ENCODE measurements at places on chromosomes 11 and 22. TPM values are rescaled to one million over a fixed set of nuclear protein-coding genes. Genes with fewer than 3 reads are reported as not detected.

DNA sequence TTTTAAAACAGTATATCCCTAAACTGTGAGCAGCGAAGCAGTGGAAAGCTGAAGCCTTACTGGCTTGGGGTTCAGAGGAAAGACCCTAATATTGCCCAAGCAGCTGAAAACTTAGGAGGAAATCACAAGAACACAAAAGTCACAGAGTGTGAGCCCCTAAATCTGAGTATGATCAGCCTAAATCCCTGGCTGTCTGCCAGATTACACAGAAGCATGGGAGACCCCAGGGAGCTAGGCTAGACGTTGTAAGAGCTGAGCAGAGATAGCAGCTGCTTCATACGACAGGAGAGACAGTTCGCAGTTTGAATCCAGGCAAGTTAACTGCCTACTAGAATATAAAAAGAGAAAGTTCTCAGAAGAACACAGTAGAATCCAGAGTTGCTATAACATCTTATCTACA is 81.2 kb downstream of the PACS1 start:
- H3K36me3 ChIP-seq: peaks cover 17% of the 10 kb centered on the region
- H3K4me3 ChIP-seq: no peak overlapping the region
- no peak overlapping the region for H3K27ac ChIP-seq
- H3K27me3 ChIP-seq: no peaks in the 10 kb centered on the region
- H3K4me1 ChIP-seq: peaks cover 21% of the 10 kb centered on the region

GRCh38 chr11:61959114-61959513 is 8.3 kb downstream of the FTH1 start:
- peaks cover 24% of the 10 kb centered on the region for H3K27me3 ChIP-seq
- DNase-seq: no peak
- H3K4me1 ChIP-seq: peaks cover 20% of the 10 kb centered on the region
- no peak overlapping the region for H3K4me3 ChIP-seq
- H3K36me3 ChIP-seq: peaks cover 13% of the 10 kb centered on the region

GRCh38 chr22:40651563-40652501 is 15.3 kb upstream of the MRTFA start:
- peaks cover 27% of the 10 kb centered on the region for H3K4me1 ChIP-seq
- H3K4me3 ChIP-seq: peak overlapping the region; percentile 75
- no peaks in the 10 kb centered on the region for H3K36me3 ChIP-seq
- peak overlapping the region; percentile 83 for H3K27ac ChIP-seq
- no peaks in the 10 kb centered on the region for H3K27me3 ChIP-seq

- H3K36me3 ChIP-seq: peaks cover 56% of the 10 kb centered on the region
- DNase-seq: no peak
- H3K4me3 ChIP-seq: no peak overlapping the region
- H3K27me3 ChIP-seq: no peaks in the 10 kb centered on the region
These were observed 60.5 kb upstream of the UCP3 start for GRCh38 chr11:74069146-74070046.

DNA sequence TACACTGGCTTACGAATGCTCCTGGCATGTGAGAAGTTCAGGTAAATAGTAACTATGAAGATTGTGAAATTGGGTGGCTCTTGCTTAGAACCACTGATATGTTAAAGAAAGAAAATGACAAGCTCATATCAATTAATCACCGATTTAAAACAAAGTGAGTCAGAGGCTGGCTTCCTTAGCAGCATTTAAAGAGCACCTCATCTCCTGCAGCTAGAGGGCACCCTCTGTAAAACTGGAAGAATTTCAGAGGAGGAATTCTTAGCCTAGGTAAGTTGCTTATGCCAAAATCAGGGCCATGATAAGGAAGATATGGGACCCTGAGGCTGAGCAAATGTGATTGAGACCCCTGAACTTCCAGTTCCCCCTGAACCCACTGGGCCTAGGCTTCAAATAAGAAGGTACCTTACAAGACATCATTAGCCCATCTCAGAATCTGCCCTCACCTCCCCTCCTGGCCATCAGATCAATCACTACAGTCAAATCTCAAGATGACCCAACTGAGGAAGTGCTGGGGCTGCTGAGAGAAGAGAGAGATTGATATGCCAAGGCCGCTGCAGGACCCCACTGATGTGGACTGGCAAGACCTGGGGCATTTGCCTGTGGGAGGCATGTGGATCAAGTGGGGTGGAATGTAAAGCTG is 8.6 kb upstream of the CD3E start:
- H3K4me3 ChIP-seq: no peak overlapping the region
- H3K27me3 ChIP-seq: no peaks in the 10 kb centered on the region
- H3K4me1 ChIP-seq: peaks cover 25% of the 10 kb centered on the region
- peak overlapping the region; percentile 67 for H3K27ac ChIP-seq
- DNase-seq: peak; percentile 52
- H3K36me3 ChIP-seq: no peaks in the 10 kb centered on the region

GRCh38 chr11:85385111-85385510 is 242.0 kb downstream of the DLG2 start:
- no peak for DNase-seq
- no peaks in the 10 kb centered on the region for H3K4me1 ChIP-seq
- no peak overlapping the region for H3K4me3 ChIP-seq
- H3K27me3 ChIP-seq: no peaks in the 10 kb centered on the region
- H3K27ac ChIP-seq: no peak overlapping the region
- H3K36me3 ChIP-seq: no peaks in the 10 kb centered on the region

- no peak overlapping the region for H3K4me3 ChIP-seq
- DNase-seq: no peak
- no peak overlapping the region for H3K27ac ChIP-seq
These were observed 116.7 kb downstream of the NTM start for GRCh38 chr11:131486937-131487635.

The OSBPL5 gene
- total RNA-seq: 9.6 TPM

The NXPE2 gene
- not detected for total RNA-seq

The MS4A15 gene
- total RNA-seq: not detected

Measured in activated CD4-positive, alpha-beta T cell treated with anti-CD3 and anti-CD28 coated beads, Interleukin-2, amount 10 ng/mL, durations not matched to agents 7 days and 5 days (primary cell).